ENCODE measurements at places on chromosomes 3 and 15.
A peak's percentile ranks its signal among the peaks of the same experiment; 100 is the strongest.

- no peak for DNase-seq
These were observed 65.0 kb downstream of the AQR start for GRCh38 chr15:34904527-34904926.

DNA sequence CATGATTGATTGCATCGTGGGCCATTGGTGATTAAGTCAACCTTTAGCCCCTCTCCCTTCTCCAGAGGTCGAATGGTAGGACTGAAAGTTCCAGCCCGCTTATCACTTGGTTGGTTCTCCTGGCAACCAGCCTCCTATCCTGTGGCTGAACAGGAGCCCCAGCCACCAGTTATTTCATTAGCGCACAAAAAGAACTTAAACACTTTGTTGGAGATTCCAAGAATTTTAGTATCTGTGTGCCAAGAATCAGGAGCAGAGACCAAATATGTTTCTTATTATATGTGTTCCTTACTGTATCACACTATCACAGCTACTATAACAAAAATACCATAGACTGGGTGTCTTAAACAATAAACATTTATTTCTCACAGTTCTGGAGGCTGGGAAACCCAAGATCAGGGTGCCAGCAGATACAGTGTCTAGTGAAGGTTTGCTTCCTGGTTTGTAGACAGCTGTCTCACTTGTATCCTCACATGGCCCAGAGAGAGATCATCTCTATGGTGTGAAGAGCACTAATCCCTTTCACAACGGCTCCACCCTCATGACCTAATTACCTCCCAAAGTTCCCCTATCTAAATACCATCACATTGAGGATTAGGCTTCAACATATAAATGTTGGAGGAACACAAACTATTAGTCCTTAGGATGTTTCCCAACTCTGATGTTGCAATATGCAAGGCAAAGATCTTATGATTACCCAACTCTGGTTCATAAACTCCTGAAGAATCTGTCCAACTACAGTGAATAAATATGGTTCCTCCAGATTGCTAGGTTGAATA lies 30.5 kb upstream of the APH1B start:
- DNase-seq: peak; percentile 55

DNA sequence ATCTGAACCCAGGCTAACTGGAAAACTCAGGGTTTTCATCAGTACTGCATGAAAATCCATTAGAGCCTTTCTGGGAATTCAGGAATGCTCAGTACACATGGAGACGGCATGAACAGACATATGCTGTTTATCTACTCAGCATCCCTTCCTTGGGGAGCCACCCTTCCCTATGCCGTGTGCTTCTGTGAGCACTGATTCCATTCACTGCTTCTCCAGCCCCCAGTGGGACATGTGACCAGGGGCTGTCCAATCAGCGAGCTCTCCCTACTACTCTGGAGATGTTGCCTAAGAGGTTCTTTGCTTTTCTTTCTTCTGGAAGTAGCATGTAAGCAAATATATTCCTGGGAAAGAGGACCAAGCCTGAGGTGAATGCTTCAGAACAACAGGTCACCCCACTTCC lies 5.6 kb upstream of the PCOLCE2 start:
- no peak for DNase-seq

- no peak for DNase-seq
These were observed at the start of gene SPTBN5 for GRCh38 chr15:41893422-41894250. Gene SPTBN5, minus strand, starts transcription at chr15:41894053. Its CDS starts 556 bp downstream, at chr15:41893497.

DNA sequence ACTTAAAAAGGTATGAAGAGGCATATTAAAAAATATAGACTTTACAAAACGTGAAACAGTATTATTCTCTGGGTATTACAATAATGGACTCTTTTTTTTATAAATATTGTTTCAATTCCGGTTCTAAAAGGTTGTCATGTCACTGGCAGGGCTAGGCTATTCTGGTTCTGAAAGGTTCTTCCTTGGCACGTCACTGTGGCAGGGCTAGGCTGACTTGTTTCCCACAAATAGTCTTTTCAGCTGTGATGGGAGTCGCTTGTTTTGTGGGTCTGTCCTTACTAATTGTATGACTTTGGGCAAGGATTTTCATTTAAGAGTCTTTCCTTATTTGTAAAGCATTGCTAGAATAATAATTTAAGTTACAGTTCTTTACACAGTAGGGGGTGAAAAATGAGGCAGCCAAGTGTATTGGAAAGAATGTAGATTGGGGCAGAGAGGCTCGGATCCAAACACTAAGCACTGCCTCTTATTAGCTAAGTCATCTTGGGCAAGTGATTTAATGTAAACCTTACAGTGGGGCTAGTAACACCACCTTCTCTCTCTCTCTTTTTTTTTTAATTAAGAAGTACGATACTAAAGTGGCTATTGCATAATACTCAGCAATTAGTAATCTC lies 12.4 kb upstream of the MELTF start:
- peak; percentile 37 for DNase-seq

GRCh38 chr15:68537097-68537496 lies 41.7 kb upstream of the CORO2B start:
- no peak for DNase-seq

- DNase-seq: no peak
These were observed 25.3 kb downstream of the FBLN2 start for GRCh38 chr3:13574083-13574797.

GRCh38 chr3:152243301-152243711 lies 25.4 kb upstream of the MBNL1 start:
- no peak for DNase-seq

DNA sequence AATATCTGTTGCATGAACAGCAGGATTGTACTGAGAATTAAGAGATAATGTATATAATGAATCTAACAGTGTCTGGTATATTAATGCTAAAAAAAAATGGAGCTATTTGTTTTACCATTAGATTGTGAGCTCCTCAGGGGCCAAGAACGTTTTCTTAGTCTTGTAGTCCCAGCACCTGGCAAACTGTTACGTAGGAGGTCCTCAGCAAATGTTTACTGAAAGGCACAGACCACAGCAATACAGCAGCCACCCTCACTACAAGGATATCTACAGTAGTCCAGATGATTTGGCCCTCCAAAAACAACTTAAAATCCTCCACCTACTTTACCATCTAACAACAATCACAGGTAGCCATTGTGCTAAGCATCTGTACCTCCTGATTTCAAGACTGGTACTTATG lies 59.7 kb downstream of the MSL2 start:
- no peak for DNase-seq

GRCh38 chr15:101136381-101137268 lies 115.2 kb downstream of the CHSY1 start:
- no peak for DNase-seq

- peak; percentile 34 for DNase-seq
These were observed 271.5 kb upstream of the TBL1XR1 start for GRCh38 chr3:177468816-177469215.

GRCh38 chr3:48356419-48356818 lies 15.6 kb upstream of the FBXW12 start:
- DNase-seq: no peak

DNA sequence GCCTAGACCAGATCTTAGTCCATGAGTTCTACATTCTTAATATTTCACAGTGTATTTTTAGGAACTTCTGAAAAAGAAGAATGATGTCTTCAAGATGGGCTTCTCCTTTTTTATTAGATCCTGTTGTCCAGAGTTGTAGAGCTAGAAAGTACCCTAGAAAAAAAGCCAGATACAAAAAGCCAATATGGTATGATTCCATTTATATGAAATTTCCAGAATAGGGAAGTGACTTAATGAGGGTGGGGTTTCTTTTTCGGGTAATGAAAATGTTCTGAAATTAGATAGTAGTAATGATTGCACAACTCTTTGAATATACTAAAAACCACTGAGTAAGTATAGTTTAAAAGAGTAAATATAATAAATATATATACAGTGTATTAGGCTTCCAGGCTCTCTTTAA lies 116.9 kb downstream of the NFKBIZ start:
- no peak for DNase-seq

DNA sequence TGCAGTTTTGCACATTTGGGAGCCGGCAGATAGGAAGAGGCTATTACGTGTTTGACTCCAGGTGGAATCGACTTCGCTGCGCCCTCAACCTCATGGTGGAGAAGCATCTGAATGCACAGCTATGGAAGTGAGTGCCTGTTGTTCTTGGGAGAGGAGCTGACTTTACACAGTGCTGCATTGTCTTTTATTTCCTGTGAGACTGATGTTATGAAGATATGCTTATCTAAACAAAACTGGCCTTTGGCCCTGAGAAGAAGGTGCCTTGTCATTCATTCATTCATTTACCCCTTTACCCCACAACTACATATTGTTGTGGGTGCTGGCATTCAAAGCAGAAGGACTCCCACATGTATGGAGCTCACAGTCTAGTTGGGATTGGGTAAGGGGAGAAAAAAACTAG lies 32.6 kb downstream of the PSMD6 start:
- no peak for DNase-seq

DNA sequence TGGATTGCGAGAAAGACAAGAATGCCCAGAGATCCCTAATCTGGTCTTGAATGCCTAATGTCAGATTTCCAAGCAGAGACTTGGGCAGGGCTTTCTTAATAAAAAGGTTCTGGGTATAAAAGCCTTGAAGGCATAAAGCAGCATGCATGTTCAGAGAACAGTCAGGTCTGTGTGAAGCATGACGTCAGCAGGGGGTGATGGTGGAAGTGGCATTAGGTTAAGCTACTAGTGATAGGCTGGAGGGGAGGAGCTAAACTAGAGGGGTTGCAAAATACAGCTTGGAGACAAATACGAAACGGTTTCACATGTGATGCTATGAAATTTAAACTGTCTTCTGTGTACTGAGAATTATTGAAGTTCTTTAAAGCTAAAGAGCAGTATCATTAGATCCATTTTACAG lies 125.6 kb downstream of the VPS8 start:
- no peak for DNase-seq

GRCh38 chr15:100163961-100164360 lies 177.8 kb downstream of the ADAMTS17 start:
- DNase-seq: no peak

GRCh38 chr15:72312605-72313447 lies 7.1 kb downstream of the CELF6 start:
- peak; percentile 74 for DNase-seq

DNA sequence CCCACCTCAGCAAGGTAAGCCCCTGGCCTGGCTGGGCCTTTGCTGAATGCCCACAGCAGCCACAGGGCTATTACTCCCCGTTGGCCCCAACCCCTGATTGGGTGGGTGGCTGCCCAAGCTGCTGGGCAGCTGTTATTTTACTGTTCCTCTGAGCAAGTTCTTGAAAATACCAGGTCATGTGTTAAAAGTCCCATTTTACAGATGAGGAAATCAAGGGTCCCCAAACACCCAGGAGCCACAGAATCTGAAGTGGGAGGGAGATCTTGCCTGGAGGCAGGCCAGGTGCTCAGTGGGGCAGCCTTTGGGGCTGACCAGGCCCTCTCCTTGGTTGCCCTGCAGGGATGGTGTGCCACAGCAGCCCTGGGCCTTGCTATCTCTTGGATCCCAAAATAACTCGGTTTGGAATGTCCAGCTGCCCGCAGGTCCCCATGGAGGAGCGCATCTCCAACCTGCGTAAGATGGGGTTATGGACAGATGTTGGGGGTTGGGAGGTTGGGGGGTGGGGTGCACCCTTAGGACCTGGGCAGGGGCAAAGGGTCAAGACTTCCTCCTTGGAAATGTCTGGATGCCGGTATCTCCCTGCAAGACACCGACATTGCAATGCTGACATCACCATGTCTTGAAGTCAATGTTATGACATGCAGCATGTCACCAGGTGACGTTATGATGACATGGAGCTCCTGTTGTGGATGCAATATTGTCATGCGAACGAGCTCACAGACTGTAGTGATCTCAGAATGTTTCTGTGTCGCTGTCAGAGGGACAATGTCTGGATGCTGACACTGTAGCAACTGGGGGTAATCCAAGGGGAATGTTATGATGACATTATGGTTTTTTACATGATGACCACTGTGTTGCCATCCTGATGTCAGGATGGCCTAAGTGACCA lies 13.3 kb upstream of the CSPG4 start:
- no peak for DNase-seq

- DNase-seq: no peak
These were observed 57.2 kb upstream of the KY start for GRCh38 chr3:134707908-134708597.

GRCh38 chr3:13164893-13165492 lies 91.8 kb upstream of the IQSEC1 start:
- DNase-seq: no peak

- no peak for DNase-seq
These were observed 11.1 kb downstream of the SLC27A2 start for GRCh38 chr15:50192926-50193620.

DNA sequence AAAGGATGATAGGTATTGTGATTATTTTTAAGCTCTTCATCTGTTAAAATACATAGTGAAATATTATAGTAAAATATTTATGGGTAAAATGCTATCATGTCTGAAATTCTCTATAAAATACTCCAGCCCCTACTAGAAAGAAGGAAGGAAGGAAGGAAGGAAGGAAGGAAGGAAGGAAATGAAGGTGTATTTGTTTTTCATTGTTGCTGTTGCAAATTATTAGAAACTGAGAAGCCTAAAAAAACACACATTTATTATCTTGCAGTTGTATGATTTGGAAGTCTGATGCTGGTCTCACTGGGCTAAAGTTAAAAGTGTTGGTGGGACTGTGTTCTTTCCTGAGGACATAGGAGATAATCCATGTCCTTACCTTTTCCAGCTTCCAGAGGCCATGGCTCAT lies 47.6 kb upstream of the CLSTN2 start:
- no peak for DNase-seq

- no peak for DNase-seq
These were observed 128.5 kb downstream of the MYRIP start for GRCh38 chr3:39937874-39938273.

GRCh38 chr3:145767909-145768308 lies 393.1 kb downstream of the PLOD2 start:
- DNase-seq: peak; percentile 7

DNA sequence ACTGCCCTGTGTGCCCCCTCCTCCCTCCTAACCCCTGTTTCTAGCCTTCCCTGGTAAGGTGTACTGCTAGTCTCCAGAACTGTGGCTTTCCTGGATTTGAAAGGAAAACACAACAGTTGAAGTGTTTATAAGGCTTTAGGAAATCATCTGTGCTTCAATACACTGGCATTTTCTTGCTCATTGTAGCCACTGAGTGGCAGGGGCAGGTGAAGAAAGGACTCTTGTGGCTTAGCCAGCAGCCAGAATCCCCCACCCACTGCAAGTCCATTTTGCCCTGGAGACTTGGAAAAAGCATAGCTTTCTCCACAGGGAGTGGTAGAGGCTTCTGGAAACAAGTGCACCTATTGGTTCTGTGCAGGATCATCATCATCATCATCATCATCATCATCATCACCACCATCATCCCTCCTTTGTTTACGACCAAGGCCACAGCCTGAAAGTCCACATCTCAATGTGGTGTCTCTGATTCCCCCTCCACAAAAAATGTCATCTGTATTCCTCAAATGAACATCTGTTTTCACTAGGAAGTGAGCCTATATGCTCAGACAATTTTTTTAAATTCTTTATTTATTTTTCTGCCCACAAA lies 33.4 kb downstream of the AQP9 start:
- peak; percentile 91 for DNase-seq

- DNase-seq: no peak
These were observed 227.2 kb downstream of the RSRC1 start for GRCh38 chr3:158337110-158337509.

- no peak for DNase-seq
These were observed 234.5 kb downstream of the ERC2 start for GRCh38 chr3:56233742-56234141.

Measured in myocyte (in vitro differentiated cells).